Suppressor macrophage treated with lipopolysaccharide for 4 hours (primary cell): ENCODE measurements at places on chromosomes 2 and 18.
A peak's percentile ranks its signal among the peaks of the same experiment; 100 is the strongest.

DNA sequence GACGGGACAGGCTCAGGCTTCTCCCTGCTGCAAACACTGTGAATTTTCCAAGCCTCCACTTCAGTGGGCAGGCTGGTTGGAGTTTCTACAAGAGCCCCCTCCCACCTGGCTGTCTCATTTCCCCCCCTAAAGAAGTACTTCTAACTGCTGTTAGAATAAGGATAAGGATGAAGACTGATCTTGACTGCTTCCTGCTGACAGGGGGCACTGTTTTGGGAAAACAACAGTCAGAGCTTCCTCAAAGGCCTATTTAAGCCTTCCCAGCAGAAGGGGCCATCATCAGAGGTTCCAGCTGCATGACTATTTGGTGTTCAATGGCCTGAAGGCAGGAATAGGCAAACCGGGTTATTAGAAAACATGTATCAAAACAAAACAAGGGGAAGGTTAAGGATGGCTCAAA, 1162.8 kb downstream of the DSC3 start:
- DNase-seq = no peak

DNA sequence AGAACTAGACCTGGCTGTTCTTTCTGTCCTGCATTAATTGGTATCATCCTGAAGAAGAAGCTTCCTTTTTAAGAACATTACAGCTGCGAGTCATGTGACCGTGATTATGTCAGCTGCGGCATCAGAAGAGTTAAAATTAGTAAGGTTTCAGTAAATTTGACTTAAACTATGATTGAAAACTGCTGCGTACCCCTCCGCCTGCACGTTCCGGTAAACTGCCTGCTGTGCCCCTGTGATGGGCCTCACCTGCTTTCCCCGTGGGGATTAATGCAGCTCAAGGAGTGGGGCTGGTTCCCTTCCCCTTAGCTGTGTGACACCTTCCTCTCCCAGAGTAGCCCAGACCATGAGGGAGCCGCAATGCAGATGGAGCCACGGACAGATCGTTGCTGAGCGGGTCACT, 36.1 kb upstream of the MYO3B start:
- DNase-seq = no peak

GRCh38 chr2:236001854-236002253, 166.3 kb downstream of the GBX2 start:
- DNase-seq = no peak

GRCh38 chr18:489244-490023, 11.1 kb downstream of the COLEC12 start:
- peak; percentile 53 for DNase-seq

DNA sequence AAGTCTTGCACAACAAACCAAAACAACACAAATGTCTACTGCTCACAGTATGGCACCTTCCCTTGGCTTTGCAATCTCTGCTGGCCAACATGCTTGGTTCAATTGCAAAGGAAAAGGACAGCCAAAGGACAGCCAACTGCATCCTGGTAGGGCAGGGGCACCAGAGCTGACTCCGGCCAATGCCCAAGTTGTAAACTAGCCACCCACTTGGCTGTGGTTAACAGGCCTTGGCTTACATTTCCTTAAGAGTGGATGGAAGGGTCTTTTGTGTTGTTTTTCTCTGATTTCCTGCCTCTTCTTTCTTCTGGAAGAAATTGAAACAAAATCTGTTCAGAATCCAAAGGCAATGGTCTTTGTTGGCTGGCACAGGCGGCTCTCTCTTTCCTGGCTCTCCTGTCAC, 119.1 kb upstream of the TRIB2 start:
- DNase-seq = no peak

DNA sequence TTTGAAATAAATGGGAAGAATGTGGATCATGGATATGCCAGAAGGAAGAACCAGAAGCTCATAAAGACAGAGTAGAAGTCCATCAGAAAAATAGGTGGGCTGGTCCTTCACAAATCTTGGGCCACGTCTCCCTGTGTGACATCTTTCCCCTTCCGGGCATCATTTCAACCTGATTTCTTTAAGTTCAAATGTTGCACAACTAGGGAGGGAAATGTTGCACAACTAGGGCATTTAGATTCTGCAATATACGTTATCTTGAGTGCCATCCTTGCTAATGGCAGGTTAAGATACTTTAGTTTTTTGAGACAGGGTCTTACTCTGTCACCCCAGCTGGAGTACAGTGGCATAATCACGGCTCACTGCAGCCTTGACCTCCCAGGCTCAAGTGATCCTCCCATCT, 129.6 kb downstream of the CERS6 start:
- DNase-seq = peak; percentile 41

DNA sequence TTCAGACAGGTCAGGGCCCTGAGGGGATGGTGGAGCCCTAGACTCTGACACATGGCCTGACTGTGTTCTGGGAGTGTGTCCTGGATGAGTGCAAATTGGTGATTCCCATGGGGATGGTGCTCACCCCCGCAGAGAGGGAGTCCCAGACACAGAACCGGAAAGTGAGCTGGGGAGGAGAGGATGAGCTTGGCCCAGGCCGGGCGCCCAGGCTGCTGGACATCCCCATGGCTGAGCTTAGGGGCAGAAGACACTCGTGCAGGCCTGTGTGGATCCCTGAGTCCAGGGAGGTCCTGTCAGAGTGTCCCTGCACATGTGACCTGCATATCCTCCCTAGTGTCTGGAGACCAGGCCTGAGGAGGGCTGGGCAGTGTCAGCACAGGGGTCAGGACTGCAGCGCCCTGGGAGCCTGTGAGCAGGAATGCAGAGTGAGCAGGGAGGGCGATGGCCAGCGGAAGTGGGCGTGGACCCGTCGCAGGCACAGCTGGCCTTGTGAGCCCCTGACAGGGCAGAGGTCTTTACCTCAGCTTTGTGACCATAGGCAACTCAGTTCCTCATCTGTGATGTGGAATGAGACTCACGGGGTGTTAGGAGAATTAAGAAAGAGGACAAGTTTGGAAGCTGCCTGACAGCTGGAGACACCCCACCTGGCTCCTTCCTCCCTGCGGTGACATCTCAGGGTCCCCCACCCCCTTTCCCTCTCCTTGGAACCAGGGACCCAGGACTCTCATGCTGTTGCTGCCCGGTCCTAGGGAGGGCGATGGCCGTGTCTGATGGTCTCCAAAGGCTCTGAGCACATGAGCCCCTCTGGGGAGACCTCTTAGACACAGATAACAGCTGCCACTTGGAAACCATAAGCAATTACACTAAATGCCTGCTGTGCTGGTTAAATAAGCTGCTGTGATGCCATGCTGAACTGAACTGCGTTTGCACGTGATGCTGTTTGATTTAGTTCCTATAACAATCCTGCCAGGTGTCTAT, 62.6 kb upstream of the HS6ST1 start:
- DNase-seq = no peak

- DNase-seq = peak; percentile 34
These were observed 22.5 kb downstream of the MAP3K2 start for GRCh38 chr2:127365211-127365643.

DNA sequence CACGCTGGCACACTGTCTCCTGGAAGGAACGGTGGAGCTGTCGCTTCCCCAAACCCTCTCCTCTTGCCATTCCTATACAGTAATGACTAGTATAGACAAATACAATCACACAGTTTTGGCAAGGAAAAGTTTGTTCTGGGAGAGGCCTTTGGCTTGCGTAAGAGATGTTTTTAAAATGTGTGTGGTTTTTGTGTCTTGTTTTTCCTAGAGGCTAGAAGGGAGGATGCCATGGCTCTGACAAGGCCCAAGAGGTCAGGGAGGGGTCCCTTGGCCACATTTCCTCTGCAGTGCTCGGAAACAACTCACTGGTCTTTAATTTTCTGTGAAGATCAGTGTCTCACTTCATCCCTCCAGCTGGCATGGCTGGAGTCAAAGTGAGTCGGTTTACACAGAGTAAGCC, 195.9 kb downstream of the SH3RF3 start:
- DNase-seq = no peak

DNA sequence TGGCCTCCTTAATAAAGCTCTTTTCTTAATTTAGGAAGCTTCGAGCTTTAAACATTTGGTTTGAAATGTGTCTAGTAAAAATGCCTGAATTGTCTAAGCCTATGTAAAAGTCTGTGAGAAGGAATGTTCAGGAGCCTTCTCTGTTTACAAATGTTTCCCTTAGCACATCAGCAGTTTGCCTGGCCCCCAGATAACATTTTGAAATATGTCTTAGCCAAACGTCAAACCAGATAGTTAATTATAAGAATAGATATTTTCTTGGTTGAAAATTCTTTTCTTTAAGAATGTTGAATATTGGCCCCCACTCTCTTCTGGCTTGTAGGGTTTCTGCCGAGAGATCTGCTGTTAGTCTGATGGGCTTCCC, 498.6 kb downstream of the CCDC85A start:
- no peak for DNase-seq

DNA sequence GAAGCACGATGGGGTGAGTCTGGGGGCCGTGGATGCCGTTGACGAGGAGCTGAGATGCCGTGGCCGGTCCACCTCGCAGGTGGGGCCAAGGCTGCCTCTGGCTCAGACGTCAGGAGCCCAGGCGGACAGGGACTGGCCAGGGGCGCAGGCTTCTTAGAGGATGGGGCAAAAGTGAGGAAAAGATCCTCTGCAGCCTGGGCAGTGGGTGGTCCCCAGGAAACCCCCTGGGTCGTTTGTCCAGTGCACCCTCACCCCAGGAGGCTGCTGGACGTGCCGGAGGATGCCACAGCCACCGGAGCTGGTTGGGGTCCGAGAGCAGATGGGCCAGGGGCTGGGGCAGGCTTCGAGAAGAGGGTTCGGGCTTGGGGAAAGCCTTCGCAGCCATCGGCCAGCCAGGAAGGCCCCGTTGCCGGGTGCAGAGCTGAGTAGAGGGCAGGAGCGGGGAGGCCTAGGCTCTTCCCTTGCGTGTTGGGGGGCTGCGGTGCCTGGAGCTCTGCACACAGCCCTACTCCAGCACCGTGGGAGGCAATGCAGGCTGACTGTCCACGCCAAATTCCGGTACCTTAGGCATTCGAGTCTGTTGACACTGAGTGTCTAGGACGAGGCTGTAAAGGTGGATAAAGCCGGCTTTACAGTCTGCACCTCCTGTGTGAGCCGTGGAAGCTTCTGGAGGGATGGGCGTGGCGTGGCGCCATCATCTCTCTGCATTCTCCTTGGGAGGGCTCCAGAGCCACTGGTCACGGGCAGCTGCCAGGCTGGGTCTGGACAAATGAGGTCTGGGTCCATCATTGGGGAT, 18.8 kb downstream of the GPC1 start:
- no peak for DNase-seq

DNA sequence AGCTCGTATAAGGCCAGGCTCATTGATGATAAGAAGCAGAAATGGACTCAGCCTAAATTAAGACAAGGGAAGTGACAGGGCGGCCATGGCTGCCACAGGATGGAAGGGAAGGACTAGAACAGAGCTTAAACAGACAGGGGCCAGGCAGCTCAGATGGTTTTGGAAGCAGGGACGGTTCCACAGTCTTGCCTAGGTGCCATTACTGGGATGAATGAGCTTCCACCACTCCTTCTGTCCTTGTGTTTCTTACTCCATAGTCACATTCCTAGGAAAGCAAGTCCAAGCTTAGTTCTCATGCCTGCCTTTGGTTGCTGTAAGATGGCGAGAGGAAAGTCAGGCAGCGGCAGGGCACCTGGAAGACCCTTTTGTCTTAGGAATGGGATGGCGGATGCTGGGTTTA, 11.9 kb downstream of the GNLY start:
- DNase-seq = no peak

GRCh38 chr2:217521820-217522219, 481.0 kb downstream of the TNS1 start:
- DNase-seq = peak; percentile 20

GRCh38 chr2:181851726-181852125, 39.8 kb upstream of the ITPRID2 start:
- DNase-seq = no peak

DNA sequence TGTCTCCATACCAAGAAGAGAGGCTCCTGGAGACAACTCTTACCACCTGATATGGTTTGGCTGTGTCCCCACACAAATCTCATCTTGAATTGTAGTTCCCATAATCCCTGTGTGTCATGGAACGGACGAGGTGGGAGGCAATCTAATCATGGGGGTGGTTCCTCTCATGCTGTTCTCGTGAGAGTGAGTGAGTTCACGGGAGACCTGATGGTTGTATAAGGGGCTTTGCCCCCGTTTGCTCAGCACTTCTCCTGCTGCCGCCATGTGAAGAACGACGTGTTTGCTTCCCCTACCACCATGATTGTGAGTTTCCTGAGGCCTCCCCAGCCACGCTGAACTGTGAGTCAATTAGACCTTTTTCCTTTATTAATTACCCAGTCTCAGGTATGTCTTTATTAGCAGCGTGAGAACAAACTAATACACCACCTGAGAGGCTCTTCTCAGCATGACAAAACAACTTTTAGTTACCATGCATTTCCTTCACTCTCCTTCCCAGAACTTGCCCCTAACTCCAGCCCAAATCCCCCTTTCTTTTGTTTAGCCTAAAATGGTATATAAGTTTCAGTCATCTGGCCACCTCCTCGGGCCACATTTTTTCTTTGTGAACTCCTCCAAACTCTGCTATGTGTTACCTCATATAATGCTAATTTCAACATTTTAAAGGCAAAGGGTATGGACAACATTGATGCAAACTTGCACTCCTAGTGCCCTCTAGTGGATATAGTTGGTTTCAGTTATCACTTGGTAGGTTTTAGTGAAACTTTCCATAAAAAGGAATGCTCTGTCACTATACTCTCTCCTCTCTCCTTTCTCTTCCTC, 58.6 kb upstream of the SLC25A52 start:
- peak; percentile 80 for DNase-seq

DNA sequence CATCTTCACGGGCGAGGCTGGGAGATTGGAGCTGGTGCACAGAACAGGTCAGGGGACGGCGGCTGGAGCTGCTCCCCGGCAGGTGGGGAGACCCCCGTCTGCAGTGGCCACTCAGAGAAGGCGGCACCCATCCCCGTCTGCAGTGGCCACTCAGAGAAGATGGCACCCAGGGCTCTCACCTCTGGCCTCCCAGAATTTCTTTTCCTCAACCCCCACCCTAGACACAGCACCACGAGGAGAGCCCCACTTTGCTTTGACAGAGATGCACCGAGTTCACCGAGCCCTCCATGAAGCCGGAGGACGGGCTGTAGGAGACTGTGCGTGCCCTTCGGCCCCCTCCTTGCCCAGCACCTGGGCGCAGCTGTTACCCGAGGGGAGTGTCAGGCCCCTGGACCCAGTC, 201.6 kb upstream of the SALL3 start:
- DNase-seq = no peak

GRCh38 chr2:36618381-36618780, 20.4 kb upstream of the FEZ2 start:
- peak; percentile 12 for DNase-seq

DNA sequence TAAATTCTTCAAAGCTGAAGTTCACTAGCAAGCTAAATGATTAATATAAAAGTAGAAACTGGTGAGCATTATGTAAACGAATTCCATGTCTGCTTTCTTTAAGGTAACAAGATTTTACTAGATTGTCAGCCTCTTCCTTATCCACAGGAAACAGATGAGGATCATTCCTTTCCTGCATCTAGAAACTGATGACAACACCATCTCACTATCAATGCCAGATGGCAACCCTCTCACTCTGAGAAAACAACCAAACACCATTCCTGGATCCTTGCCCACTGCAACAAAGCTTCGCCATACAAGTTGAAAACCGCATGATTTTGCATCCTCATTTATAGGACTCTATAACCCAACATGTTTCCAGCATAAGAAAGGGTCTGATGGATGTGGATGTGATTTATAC, 122.9 kb downstream of the ZNF521 start:
- DNase-seq = no peak
